ENCODE measurements at places on chromosomes 4 and X.
A peak's percentile ranks its signal among the peaks of the same experiment; 100 is the strongest.

- no peak for DNase-seq
Observed at GRCh38 chr4:157280673-157281072, 60.1 kb downstream of the GRIA2 start.

DNA sequence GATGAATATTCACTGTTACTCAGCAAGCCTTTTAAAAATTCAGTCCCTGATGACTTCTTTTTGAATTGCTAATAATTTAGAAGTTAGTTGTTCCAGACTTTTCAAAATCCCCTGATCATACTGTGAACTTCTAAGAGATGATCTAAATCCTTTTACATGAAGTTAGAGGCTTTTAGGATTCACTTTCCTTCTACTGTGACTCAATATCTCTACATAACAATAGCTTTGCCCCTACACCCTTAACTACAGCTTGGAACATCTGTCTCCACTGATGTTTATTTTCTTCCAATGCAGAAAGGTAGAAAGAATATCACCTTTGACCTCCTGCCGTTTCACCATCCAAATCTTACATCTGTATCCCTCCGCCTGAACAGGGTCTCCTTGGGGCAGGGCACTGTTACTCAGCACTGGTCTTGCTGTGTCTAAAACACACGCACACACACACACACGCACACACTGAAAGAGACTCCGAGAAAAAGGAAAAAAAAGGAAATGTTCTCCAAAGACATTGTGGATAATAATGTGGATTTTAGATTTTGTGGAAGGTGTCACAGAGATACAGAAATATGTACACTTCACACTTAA, 111.6 kb upstream of the GPRIN3 start:
- no peak for DNase-seq

- no peak for DNase-seq
Observed at GRCh38 chrX:44330227-44330626, 13.2 kb downstream of the EFHC2 start.

- DNase-seq: no peak
Observed at GRCh38 chr4:47251348-47252135, 212.0 kb downstream of the COMMD8 start.

DNA sequence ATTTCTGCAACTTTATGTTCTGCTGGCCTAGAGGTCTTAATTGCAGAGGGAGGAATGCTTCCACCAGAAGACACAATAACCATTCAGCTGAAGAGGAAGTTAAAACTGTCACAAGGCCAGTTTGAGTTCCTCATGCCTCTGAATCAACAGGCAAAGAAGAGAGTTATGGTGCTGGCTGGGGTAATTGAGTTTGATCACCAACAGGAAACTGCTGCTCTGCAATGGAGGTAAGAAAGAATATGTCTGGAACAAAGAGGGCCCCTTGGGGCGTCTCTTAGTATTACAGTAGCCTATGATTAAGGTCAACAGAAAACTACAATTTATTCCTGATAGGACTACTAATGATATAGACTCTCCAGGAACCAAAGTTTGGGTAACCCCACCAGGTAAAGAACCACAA, 744.0 kb downstream of the FSTL5 start:
- DNase-seq: no peak

GRCh38 chr4:156138781-156139280, 185.2 kb upstream of the CTSO start:
- no peak for DNase-seq

DNA sequence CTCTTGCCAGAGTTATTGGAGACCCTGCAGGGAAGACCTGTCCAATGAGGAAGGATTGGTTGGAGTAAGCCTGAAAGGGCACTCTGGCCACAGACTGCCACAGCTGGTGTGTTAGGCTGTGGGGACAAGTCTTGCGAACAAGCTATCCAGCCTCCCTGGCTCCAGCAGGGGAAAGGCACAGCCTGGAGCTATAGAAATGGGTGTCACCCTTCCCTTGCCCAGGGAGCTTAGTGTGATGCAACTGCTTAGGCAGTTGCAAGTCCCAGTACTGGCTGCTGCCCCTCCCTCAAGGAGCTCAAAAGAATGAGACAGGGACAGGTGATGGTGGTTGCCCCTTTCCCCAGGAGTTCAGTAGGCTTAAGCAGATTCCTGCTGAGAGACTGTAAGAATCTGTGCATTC, 165.7 kb upstream of the CT83 start:
- no peak for DNase-seq

- no peak for DNase-seq
Observed at GRCh38 chr4:55173580-55173979, 48.2 kb upstream of the KDR start.

- DNase-seq: no peak
Observed at GRCh38 chr4:114287079-114287696, 307.7 kb upstream of the ARSJ start.

- no peak for DNase-seq
Observed at GRCh38 chr4:8315435-8316250, 46.1 kb downstream of the HTRA3 start.

DNA sequence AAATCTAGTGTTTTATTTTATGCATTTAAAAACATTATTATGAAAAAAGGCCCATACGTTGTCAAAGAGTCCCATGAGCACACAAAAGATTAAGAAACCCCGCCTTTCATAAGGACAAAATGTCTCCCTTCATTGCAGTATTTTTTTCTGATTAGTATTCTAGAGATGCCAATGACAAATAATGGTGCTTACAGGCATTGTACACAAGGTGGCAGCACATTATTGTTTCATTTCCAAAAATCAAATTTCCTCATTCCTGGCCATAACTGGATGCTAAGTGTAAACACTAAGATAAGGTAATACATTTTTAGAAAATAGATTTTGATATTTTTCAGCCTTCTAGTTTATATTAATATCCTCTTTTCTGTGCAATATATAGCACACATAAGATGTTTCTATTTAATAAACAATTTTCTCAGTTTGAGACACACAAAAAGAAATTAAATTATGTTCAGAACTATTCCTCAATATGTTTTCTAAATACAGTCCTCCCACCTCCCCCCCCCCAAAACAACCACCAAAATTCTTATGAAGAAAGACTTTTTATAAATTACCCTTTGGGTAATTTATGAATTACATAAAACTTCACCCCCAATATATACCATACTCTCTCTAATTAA, 47.7 kb downstream of the TIGD2 start:
- peak; percentile 22 for DNase-seq

- no peak for DNase-seq
Observed at GRCh38 chr4:2788101-2788500, 4.8 kb upstream of the SH3BP2 start.

GRCh38 chrX:79080141-79080540, 64.3 kb upstream of the GPR174 start:
- DNase-seq: no peak

DNA sequence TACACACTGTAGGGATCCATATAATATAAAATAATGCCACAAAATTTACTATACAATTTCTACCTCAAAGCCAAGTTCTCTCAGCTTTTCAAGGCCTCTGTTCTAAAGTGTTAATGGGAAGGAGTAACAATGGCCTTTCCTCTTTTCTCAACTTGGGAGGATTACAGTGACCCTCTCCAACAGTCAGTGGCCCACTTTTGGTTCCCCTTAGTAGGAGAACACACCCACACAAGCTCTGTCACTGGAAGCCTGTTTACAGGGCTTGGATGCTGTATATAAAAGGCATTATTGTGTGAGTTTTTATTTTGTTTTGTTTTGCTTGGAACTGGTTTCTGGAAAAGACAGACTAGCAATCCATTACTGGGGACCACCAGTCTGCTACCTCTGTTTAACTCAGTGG, 1.8 kb downstream of the ARHGEF6 start:
- no peak for DNase-seq

DNA sequence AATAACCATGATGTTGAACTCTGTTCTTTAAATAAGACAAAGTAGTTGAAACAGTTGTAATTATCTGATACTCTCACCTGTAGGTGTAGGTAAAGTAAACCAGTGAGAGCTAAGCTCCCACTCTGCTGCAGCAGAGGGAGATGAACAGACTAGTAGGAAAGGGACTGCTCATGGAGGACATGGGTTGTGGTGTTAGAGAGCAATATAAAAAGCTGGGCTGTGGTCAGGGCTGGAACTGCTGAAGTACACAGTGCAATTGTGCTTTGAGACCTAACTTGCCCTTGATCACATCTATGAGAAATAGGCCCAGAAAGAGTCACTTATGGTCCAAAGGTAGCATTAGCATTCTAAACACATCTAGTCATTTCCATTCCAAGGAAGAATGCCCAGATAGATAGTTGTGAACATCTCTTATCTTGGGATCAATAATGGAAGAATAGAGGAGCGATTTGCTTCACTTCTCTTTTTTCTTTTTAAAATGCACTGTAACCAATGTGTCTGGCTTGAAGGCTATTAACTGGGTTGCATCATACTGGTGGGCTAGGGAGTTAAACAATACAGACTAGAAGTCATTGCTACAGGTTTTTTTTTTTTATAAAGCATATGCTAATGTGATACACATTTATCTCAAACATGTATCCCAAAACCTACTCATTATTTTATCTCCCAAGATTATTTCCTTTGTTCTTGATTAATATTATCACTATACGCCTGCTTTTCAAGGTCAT, 251.3 kb upstream of the CENPE start:
- no peak for DNase-seq

DNA sequence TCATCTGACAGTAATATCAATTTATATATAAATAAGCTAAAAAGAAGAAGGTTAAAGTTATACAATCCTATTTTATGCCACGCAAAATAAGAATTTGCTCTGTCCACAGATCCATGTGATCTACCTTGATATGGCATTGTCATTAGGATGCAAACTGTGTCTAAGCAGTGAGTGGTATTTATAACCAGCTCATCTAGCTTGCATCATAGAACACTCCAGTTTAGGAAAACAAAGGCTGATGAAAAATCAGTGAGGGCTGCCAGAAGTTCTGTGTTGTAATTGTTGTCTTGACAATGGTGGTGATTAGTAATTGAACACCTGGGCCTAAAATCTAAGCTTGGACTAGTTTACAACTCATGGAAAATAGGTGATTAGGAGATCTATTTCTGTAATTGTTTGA, 111.0 kb downstream of the CPE start:
- DNase-seq: no peak

DNA sequence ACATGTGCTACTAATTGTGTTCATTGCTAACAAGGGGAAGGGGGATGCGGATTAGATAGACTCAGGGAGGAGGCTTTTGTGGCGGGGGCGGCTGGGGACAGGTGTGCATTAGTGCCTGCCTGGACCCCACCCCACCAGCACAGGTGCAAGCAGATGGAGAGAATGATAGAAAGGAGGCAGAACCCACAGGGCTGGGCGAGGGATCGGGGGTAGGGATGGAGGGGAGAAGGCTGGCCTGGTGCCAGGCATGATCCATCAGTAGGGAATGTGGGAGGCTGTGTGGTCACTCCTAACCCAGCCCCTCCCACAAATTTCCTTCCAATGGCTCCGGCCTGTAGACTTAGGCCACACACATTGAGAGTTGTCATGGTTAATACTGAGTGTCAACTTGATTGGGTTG, 30.5 kb upstream of the CRMP1 start:
- no peak for DNase-seq

- no peak for DNase-seq
Observed at GRCh38 chr4:27024805-27025204, 164.2 kb downstream of the STIM2 start.

Measured in GM10248 (cell line).